ENCODE measurements at places on chromosomes 13 and 19.

DNA sequence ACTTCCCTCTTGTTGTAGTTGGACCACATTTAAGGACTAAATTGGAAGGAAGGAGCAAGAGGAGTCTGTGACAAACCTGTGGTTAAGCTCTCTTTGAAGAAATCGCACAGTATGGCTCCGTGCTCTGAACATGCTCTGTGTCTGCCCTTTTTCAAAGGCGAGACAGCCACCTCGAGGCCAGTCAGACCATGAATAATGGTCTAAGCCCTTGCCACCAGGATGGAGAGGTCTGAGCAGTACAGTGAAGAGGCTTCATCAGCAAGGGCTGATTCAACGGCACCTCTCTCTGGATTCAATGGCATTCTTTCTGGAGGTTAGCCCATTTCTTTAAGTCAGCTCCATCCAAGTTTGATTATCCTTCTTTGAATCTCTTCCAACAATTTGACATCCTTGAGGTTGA is 30.9 kb downstream of the FAM216B start:
- DNase-seq: no peak

DNA sequence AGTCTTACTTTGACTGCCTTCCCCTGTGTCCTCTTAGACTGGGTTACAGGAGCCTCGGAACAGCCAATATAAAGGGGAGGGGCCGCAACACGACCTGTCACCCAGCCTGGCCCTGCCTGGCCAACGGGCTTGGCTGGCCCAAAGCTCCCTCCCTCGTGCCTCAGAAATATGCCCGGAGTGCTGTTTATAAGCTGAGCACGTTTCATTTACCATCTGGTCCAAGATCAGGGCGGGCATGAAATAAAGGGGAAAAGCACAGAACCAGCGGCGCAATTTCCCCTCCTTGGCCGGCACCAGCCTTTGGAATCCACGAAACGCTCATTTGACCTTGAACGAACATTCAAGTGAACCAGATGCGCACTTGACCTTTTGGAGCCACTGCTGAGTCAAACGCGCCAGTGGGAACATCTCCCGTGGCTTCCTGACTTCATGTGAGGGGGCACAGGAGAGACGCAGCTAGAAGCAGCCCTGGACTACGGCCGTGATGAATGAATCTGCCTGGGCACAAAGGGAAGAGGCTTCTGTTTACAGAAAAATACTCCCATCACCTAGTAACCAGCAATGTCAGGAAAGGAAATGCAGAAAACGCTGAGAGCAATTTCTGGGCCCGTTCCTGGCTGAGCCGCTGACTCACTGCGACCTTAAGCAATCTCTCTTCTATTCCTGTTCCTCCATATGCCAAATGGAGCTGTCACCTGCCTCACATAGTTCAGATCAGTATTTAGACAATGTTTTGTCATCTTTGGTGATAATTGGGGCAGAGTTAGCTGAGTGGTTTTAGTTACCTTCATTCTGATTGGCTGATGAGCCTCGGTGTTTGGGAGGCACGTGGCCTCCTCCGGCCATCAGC is 53.3 kb downstream of the RFX2 start:
- peak; percentile 76 for DNase-seq

GRCh38 chr13:33816912-33817311 is 1.0 kb upstream of the RFC3 start:
- DNase-seq: no peak

DNA sequence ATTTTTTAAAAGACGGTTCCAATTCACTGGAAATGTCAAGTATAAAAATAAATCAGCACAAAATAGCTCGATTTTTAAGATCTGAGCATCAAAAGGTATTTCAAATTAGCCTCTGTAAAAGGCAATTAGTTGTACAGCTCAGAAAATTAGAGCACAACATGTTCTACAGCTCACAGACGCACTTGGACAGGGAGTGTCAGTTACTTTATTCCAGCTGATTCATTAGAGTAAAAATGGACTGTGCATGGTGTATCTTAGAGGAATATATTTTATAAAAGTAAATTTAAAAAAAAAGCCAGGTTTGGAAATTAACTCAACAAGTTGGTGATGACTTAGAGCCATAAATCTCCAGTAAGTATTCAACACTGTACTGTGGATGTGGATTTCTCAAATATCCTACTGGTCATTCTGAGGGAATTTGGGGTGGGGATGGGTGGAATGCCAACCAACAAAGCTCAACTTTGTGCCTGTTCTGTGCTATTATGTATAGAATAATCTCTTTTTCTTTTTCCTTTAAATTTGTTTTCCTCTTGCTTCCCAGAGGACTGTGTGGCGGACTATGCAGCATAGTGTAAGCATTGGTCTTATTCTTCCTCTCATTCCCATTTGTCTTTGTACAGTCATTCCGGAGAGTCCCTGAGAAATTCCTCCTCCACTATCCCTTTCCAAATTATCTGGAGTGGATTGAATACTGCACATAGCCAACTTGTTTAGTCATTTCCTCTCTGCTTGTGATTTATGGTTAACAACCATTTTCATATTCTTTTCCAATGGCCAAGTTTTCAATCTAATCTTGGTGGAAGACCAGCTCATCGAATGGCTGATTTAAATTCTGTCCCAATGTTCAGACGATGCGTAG is 169.3 kb downstream of the DCT start:
- DNase-seq: no peak

DNA sequence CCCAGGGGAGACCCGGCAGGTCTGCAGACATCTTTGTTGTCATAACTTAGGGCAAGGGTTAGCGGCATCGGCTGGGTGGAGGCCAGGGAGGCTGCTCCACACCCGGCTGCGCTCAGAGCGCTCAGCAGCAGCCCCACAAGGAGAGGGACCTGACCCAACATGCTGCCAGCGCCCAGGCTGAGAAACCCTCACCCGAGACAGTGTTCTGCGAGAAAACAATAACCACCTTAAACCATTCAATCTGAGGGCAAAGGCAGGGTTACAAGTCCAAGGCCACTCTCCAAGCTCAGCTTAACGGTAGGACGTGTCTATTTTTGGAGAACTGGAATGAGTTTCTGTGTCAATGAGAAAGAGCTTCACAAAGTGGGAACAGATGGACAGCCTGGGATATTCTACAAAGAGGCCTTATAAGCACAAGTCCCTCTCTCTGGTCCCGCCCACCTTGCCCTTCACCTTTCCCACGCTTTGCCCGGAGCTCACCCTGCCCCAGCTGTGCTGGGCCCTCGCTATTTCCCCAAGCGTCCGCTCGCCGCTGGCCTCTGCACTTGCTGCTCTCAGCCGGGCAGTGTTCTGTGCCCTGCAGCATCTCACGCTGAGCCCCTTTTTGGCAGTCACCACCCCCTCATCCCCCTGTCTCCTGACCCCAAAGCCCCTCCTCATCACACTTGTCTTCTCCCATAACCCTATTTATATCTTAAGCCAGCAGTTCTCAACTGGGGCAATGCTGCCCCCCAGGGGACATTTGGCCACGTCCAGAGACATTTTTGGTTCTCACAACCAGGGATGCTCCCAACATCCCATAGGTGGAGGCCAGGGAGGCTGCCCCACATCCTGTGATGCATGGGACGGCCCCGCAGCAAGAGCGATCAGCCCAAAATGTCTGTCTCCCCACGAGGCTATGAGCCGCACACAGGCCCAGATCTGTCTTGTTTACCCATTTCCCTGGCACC is 17.6 kb downstream of the PPP1R12C start:
- no peak for DNase-seq

GRCh38 chr13:21528616-21529015 is 69.5 kb upstream of the ZDHHC20 start:
- no peak for DNase-seq

DNA sequence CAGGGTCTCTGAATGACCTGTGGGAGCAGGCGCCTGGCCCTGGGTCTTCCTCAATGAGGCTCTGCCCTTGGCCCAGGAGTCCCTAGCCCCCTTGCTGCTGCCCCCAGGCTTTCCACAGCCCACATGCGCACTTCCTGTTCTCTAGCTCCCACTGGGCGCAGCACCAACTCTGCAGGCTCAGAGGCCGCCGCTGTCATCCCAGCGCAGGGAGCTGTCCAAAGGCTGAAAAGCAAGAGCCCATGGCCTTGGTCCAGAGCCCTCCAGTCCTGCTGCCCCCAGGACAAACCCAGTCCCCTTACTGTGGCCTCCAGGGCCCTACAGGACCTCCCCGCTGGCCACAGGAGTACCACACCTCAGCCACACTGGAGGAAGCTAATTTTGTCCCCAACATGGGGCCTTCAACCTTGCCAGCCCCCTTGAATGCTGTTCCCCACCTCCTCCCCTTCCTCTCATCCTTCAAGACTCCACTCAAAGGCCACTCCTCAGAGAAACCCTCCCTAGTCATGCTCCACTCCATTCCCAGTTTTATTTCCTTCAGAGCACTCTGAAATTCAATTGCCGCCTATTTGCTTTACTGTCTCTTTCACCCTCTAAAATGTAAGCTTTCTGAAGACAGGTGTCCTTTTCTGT is 8.0 kb upstream of the POU2F2 start:
- DNase-seq: no peak

DNA sequence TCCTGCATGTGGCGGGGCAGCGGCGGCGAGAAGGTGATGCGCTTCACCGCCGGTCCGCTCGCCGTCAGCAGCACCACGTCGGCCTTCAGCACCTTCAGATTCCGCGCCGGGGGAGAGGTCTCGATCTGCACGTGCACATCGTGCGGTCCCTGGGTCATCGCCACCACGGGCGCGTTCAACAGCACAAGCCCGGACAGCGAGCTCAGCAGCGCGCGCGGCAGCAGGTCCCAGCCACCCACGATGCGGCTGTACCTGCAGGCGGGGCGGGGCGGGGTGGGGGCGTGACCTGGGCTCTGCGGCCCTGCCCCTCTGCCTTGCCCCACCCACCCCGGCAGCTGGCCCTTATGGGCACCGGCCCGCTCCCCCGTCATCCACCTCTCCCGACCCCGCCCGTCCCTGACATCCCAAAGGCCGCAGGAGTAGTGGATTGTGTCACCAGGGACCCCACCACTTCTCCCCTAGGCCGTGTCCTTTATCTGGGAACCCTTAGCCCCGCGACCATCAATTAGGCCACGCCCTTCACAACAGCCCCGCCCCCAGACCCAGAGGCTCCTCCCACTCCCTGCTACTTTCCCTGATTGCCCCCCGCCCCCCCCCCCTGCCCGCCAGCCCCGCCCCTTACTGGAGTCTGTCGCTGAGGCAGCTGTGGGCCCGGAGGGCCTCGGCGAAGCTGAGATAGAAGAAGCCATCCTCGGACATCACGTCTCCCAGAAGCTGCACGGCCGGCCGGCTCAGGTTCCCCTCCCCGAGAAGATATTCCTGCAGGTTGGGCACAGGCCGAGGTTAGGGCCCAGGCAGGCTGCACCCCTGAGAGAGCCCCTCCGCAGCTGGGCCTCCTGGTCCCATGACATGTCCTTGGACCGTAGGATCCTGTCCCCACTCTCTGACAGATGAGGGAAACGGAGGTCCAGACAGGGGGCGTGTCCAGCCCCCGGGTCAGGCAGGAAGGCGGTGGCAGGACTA is 6.1 kb downstream of the IL4I1 start:
- DNase-seq: peak; percentile 42

DNA sequence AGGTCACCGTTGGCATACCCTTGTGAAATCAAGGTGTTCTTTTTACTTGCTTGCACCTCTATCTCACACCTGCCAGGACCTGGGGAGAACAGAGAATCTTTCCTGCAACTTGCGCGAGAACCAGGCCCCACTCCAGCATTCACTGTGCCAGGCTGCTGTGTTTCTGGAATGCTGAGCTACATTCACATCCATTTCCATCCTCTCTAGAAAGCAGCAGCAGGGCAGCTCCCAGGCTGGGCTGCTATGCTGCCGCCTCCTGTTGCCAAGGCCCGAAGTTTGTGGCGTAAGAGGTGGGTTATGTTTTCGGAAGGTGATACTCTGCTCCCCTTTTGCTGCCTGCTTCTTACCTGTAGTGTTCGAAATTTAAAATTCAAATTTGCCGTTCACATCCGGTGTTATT is 464.1 kb downstream of the KLF5 start:
- no peak for DNase-seq

DNA sequence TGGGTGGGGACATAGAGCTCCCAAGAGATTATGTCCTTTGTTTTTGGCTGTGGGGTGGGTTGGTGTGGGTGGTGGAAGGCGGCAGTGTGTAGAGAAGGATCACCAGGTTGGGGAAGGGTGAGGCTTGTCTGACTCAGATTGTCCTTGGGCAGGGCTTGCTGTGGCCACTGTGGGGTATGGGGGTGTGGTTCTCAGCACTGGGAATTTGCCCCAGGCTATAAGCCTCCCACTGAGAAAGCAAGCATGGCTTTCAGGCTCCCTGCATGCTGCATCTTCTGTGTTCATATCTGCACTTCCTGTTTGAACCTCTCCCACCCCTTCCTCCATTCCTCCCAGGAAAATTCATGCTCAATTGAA is 34.9 kb downstream of the DNAJC15 start:
- DNase-seq: no peak

DNA sequence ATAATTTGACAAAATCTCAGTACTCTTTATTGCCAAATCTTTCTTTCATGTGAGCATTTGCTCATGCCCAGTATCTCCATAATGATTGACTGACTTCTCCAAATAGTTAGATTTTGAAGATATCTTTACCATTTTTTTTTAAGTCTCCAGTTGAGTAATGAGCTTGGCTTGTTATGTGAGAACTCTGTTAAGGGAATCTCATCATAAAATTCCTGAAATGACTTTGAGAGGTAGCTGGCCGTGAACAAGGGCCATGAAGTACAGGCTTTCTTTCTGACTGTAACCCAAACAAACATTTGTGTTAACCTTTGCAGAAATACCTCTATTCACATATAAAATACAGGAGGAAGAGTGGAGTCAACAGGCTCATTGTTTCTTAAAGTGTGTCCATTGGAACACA is 449.7 kb downstream of the IRS2 start:
- no peak for DNase-seq

DNA sequence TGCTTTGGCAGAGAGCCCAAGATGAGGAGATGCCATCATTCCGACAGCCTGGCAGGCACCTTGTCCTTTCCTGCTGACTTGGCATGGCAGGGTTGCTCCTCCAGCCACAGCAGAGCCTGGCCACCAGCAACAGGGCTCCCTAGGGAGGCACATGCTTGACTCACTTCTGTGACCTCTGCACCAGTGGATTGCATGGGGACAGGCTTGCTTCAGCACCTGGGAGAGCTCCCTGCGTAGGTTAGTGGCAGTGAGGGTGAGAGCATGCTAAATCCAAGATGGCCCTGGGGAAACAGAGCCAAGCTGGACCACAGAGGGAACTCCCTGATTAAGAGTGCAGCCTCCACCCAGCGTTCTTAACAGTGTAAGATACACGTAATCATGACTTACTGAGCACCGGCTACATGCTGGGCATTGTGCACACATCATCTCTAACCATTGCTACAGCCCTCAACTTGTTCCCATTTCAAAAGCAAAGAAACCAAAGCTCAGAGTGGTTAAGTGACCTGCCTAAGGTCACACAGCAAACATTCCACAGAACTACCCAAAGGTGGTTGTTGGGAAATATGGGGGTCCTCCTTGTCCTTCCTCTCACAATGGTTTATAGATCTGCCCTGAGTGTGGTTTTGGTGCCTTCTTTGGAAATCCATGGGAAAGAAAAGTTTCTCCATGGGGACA is 116.6 kb upstream of the UQCRFS1 start:
- DNase-seq: no peak

DNA sequence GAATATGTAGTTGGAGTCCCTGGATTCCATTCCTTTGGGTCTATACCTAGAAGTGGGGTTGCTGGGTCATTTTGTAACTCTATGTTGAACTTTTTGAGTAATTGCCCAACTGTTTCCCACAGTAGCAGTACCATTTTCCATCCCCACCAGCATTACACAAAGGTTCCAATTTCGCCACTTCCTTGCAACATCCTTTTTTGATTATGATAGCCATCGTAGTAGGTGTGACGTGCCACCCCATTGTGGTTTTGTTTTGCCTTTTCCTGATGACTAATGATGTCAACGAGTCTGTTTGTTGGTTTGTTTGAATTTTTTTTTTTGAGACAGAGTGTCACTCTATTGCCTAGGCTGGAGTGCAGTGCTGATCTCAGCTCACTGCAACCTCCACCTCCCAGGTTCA is 3.3 kb upstream of the PEX11G start:
- no peak for DNase-seq
